Inflammatory macrophage treated with lipopolysaccharide for 1 hour (primary cell): ENCODE measurements at places on chromosomes 3 and 15.
A peak's percentile ranks its signal among the peaks of the same experiment; 100 is the strongest.

- DNase-seq: no peak
Observed at GRCh38 chr3:56874269-56874668, 72.5 kb upstream of the ARHGEF3 start.

DNA sequence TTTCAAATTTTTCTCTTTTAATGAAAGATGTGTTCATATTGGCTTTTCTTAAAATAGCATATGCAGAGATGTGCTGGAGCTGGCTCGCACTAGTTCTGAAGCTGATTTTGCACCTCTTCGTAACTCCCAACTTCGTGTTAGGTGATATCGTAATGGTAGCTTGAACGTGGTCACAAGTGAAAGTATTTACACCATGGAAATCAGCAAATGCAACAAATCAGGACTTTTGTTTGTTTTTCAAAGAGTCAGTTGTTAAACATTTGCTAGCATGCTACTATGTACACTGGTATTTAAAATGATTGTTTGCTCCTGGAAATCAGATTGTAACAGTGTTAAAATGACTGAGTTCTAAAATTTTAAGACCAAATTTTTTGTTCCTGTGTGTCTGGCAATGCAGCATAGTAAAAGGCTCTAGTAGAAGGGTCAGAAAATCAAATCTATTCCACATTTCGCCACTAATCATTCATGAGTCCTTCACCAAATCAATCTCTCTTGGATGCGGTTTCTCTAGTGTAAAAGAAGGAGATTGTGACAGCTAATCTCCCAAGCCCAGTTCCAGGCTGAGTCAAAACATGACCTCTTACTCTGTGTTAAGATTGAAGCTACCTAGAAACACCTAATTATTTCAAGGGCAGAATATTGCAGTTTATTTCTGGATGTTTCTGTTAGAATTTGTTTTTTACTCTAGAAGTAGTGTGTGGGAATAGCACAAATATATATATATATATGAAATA lies 34.3 kb upstream of the CMC1 start:
- no peak for DNase-seq

DNA sequence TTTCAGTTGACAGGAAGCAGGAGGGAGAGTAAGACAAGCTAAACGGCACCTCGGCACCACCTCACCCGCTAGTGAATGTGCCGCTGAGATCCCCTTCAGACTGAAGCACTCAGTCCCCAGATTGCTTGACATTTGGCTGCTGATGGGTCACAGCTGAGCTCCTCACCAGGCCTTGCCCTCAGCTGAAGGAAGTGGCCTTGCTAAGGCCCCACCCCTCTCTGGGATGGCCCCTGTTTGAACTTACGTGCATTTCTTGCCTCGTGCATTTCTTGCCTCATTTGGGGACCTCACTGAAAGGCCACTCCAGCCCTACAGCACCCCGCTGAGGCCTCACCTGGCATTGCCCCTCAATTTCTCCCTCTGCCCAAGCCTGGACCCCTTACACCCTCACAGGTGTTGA lies 39.8 kb downstream of the EOGT start:
- DNase-seq: peak; percentile 56

- no peak for DNase-seq
Observed at GRCh38 chr3:163951397-163951987, 1126.8 kb downstream of the SI start.

DNA sequence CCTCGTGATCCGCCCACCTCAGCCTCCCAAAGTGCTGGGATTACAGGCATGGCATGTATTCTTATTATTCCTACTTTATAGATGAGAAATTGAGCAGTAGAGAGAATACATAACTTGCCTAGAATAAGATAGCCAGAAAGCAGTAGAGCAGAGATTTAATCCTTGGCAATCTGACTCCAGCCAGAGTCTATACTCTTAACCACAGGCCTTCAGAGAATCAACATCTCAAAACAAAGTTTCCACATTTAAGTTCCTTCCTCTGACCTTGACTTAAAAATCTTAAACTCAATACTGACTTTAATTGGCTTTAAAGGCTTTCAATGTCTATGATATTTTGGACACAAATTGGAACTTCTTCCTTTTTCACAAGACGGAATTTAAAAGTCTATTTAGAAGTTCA lies 37.1 kb downstream of the ZNF106 start:
- no peak for DNase-seq

DNA sequence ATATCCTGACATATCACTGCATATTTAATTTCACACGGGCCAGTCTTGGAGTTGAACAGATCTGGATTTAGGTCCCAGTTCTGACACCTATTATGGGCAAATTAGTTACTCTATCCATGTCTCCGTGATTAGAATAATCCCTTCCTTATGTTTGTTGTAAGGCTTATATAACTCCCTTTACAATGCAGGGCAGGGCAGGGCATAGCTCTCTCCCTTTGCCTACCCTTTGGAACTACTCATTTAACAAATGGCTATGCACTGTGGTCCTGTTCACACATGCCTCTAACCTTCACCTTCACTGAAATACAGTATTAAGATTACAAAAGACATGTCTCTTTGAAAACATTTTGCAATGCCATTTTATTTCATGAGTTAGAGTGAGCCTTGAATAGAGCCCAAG lies 24.8 kb upstream of the ATP13A5 start:
- DNase-seq: no peak

- no peak for DNase-seq
Observed at GRCh38 chr15:70201425-70201775, 103.7 kb upstream of the TLE3 start.

DNA sequence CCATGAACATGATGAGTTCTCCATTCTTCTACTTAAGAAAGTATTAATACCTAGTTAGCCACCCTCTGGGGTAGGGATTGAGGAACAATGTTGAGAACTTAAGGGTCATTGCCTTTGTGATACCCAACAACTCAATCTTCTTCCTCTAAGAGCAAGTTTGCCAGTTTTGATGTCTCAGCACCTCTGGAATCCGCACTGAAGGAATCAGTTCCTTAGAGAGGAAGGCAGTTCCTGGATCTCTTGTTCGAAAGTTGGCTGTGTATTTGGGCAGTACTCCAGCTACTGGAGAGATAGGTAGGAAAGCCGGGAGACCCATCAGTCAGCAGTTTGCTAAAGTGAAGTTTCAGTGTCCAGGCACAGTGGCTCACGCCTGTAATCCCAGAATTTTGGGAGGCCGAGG lies 35.6 kb upstream of the MTHFS start:
- no peak for DNase-seq

DNA sequence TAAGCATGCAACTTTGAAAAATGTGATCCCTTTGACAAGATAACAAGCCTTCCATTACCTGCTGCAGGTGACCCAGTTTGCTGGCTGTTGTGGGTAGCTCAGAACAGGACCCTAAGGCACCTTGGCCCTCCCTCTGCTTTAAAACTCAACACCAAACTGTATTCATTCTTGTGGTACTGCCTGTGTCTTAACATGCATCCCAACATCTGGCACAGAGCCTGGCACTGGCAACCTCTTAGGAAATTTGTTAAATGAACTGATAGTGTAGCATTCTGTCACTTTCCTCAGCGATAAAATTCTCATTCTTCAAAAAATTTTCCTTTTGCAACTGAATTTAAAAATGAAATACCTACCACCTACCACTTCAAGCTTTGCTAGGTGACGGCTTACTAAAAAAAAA lies 287.3 kb upstream of the ADAMTS9 start:
- no peak for DNase-seq

DNA sequence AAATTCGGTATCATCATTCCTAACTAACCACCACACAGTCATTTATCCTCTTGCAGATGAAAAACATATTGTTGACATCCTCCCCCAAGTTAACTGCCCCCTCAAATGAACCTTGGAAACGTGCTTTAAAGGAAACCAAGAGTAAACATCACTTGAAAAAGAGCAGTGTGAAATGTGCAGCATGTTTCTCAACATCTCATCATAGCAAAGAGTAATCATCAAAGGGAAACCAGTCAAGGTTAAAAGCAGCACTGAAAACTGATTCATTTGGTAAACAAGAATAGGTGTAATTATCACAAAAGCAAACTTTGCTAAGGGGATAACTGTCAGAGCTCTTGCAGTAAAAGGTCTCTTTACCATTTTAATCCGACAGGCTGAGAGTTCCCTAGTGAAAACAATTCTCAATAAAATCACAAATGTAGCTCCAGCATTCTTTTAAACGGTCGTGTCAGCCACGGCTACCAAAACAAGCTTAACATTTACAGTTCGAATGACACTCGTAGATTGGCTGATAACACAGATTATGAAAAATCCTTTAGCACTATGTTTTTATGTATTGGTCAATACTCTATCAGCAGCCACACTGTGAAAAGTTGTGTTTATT lies 461.0 kb downstream of the GBE1 start:
- DNase-seq: no peak

GRCh38 chr3:97804471-97804870 lies 17.3 kb upstream of the CRYBG3 start:
- no peak for DNase-seq

DNA sequence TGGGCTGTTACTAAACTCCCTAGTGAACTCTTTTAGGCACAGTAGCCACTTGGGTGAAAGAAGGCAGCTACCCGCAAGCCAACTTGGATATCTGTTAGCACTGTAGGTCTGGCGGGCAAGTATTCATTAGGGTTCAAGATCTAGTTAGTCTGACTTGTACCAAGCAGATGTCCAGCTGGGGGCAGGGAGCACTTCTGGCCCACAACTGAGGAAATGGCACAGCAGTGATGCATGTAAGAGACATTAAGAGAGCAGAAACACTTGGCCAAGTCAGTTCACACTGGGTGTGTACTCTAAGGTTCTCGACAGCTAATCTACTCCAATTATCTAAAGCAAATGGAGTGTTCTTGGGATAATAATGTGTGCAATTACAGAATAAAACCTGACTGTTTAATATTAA lies 131.7 kb downstream of the CTNNB1 start:
- no peak for DNase-seq

GRCh38 chr3:150194513-150194912 lies 213.6 kb upstream of the TSC22D2 start:
- DNase-seq: no peak

DNA sequence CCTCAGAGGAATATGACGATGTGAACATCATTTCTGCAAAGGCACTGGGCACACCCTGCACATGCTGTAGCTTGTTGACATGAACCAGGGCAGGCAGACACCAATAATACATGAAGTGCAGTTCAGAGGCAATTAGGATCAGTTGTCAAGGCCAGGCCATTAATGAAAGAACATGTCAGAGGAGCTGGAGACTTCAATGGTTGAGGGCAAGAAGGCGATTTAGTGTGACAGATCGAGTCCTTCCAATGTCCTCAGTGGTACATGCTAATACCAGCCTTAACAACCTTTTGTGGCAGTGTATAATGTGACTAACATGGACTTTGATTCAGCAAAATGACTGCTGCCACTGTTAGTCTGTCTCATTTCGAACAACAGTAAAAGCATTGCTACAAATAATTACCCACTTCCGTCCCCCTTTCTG lies 205.2 kb upstream of the NANOGP8 start:
- no peak for DNase-seq

DNA sequence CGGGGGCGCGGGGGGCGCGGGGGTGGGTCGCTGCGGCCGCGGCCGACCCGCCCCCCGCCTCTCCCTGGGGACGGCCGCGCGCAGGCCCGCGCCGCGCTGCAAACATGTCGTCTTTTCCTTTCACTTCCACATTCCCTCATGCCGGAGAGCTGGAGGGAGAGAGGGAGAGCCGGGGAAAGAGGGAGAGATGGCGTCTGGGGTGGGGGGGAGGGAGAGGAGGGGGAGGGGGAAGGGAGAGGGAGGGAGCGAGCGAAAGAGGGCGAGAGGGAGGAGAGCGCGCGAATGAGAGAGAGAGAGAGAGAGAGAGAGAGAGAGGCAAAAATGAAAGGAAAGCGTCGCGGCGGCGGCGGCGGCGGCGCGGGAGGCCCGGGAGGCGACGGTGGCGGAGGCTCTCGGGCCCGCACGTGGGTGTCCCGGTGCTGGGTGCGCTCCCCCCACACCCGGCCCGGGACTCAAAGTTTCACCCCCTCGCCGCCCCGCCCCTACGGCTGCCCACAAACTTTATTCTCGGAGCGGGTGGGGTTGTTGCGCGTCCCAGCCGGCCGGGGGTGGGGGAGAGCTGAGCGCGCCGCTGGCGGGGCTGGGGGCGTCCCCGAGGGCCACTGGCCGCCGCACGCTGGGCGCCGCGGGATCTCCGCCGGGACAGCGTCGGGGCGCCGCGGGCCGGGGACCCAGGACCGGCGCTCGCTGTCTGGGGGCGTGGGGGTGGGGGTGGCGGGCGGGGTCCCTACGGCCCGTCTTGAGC lies 731 bp downstream of the ZNF710 start:
- DNase-seq: peak; percentile 37

GRCh38 chr3:12180631-12181030 lies 21.9 kb upstream of the TIMP4 start:
- DNase-seq: peak; percentile 60

GRCh38 chr3:171565481-171566058 lies 105.4 kb upstream of the TNIK start:
- DNase-seq: peak; percentile 91

DNA sequence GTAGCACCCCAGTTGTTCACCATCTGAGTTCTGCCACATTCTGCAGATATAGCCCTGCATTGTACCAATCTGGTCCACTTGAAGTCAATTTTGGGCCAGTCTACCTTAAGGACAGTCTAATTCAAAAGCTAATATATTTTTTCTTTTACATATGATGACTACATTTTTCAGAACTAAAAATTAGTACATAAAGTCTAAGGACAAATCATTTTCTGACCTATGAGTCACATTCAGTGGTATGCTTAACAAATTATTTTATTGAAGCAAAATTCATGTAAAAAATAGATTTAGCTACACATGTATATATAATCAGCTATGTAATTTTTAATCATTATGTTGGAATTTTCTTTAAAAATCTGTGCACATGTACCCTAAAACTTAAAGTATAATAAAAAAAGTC lies 52.1 kb upstream of the IL12A start:
- DNase-seq: no peak

GRCh38 chr3:196499061-196499460 lies 4.5 kb downstream of the RNF168 start:
- DNase-seq: no peak

GRCh38 chr3:70889162-70890019 lies 577.0 kb upstream of the MDFIC2 start:
- DNase-seq: no peak

DNA sequence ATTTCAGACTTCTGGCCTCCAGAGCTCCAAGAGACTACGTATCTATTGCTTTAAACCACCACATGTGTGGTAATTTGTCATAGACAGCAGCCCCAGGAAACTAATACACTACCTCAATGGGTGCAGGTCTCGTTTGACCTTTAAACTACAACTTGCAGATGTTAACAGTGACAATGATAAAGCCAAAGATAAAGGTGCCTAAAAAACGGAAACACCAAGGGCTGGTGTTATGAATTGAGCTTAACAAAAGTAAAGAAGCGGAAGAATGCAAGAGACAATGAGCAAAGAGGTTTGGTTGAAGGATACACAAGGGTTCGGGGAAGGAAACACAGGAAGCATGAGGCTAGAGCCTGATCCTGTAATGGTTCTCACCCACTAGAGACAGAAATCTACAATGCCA lies 50.8 kb downstream of the RFTN1 start:
- DNase-seq: no peak

DNA sequence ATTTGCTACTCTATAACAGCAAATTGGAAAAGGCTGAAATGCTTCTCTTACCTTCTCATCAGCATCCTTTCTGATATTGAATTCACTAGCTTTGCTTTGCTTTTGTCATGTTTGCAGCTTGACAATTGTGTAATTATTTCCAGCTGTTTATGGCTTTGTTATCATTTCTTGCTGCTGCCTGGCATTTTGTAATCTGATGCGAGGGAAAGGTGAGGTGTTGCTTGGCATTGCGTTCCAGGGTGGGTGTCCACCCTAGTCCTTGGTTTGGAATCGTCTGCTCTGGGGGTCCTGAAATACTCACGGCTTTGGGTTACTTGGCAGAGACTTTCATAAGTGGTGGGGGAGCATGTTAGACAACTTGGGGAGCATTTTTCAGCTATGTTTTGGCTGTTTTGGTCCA lies 2.9 kb downstream of the CACNA2D3 start:
- no peak for DNase-seq

- DNase-seq: no peak
Observed at GRCh38 chr3:100662113-100662823, 47.0 kb upstream of the TFG start.
